ENCODE measurements at places on chromosomes 2 and 18. TPM values are rescaled to one million over a fixed set of nuclear protein-coding genes. Genes with fewer than 3 reads are reported as not detected.

The SERPINB3 gene
- not detected for total RNA-seq

The GAREM1 gene
- total RNA-seq, result not detected

The UGT1A8 gene
- not detected for total RNA-seq

The PMAIP1 gene
- 41.8 TPM for total RNA-seq

The AQP12A gene
- not detected for total RNA-seq

The ATG16L1 gene
- total RNA-seq, result 35.5 TPM
